Aorta (tissue), 5 donors: ENCODE measurements at places on chromosomes 2 and 18. TPM values are rescaled to one million over a fixed set of nuclear protein-coding genes. Genes with fewer than 3 reads are reported as not detected.

The HPCAL1 gene
- total RNA-seq, result 28.1 TPM

The SERPINB4 gene
- not detected for total RNA-seq

The PTRHD1 gene
- 8.5 TPM for total RNA-seq

The CAVIN2 gene
- total RNA-seq, result 23.2 TPM

The WDR54 gene
- 6.3 TPM for total RNA-seq

The NEU2 gene
- not detected for total RNA-seq

The VPS54 gene
- 24.4 TPM for total RNA-seq

The TWIST2 gene
- total RNA-seq, result 12.9 TPM

DNA sequence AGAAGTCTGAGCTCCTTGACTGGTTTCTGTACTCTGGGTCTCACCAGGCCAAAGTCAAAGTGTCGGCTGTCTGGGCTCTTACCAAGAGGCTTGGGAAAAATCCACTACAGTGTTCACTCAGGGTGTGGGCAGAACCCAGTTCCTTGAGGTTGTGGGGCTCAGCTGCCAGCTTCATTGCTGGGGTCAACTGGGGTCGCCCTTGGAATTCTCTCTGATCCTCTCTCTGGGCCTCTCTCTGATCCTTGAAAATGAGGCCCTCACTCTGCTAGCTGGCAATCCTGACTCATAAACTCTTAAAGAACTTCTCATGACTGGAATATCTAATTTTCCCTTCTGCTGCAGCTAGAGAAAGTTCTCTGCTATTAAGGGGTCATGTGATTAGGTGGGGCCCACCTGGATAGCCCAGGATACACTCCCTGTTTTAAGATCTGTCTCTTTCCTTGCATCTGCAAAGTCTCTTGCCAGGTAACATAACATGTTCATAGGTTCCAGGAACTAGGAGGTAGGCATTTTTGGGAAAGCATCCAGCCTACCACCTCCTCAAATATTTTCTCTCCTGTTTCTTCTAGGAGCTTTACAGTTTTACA lies 66.3 kb downstream of the SP110 start:
- no peaks in the 10 kb centered on the region for H3K36me3 ChIP-seq
- no peaks in the 10 kb centered on the region for H3K4me1 ChIP-seq
- no peak overlapping the region for H3K4me3 ChIP-seq
- no peak overlapping the region for H3K27ac ChIP-seq

DNA sequence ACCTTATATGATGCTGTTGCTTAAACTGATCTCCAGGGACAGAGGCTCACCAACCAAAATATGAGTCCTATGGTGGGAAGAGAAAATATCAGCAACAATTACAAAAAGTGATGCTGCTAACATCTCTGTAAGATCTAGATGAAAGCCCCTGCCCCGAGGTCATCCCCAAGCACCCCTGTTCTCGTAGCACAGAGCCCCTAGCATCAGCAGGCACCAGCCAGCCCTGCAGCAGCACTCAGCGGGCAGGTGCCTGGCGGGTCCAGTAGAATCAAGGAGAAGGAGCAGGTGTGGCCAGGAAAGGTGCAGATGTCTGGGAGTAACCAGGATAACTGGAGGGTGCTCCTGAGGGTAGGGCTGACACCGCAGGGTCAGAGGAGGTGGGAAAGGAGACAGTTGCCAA lies 474.2 kb upstream of the MYT1L start:
- no peaks in the 10 kb centered on the region for H3K27me3 ChIP-seq
- H3K36me3 ChIP-seq, result no peaks in the 10 kb centered on the region
- H3K4me1 ChIP-seq, result no peaks in the 10 kb centered on the region

GRCh38 chr18:37107748-37108522 lies 279.0 kb downstream of the KIAA1328 start:
- H3K36me3 ChIP-seq, result no peaks in the 10 kb centered on the region
- H3K4me1 ChIP-seq, result no peaks in the 10 kb centered on the region
- no peak for DNase-seq
- no peaks in the 10 kb centered on the region for H3K27me3 ChIP-seq

GRCh38 chr2:70565039-70565731 lies 11.6 kb upstream of the TGFA start:
- peaks cover 5% of the 10 kb centered on the region for H3K27me3 ChIP-seq
- no peak for DNase-seq
- no peaks in the 10 kb centered on the region for H3K4me1 ChIP-seq
- no peaks in the 10 kb centered on the region for H3K36me3 ChIP-seq
- no peak overlapping the region for H3K4me3 ChIP-seq
- no peak overlapping the region for H3K27ac ChIP-seq

DNA sequence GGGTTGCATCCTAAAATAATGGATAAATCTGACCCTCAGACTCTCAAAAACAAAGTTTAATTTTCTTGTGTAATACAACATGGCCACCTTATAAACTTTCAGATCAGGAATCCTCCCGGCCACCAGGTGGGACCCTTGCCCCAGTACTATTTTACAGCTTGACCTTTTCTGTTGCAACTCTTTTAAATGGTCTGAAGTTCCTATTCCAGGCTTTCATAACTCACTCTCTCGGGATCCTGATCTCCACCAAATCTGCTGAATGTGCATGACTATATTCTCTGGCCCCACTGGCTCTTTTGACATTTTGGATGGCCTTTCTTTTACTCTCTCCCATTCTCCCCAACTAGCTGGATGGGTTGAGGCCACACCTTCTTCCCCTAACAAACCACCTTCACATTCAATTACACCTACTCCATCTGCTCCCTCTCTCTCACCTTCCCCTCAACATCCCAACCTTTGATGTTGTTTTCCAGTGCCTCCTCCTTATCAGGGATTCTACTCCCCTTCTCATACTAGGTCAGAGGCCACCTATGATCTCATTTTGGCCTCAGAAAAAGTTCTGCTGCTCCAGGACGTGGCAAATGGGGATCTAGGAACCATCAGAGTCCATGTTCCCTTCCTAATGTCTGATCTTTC lies 70.8 kb downstream of the SESTD1 start:
- no peak for DNase-seq
- no peaks in the 10 kb centered on the region for H3K4me1 ChIP-seq
- H3K27me3 ChIP-seq, result no peaks in the 10 kb centered on the region
- H3K4me3 ChIP-seq, result no peak overlapping the region
